ENCODE measurements at places on chromosomes 6 and 20. TPM values are rescaled to one million over a fixed set of nuclear protein-coding genes. Genes with fewer than 3 reads are reported as not detected.

DNA sequence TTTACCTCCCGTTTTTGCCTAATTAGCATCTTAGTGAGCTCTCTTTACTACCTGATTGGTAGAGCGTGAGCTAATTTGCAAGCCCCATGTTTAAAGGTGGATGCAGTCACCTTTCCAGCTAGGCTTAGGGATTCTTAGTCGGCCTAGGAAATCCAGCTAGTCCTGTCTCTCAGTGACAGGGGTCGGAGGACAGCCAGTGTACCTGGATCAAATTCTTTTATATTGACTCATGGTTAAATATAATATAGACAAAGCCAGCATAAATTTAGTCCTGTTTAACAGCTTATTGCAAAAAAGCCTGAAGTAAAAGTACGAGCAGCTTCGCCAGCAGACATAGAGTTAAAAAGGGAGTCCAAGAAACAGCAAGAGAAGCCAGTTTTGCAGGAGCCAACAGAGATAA lies 12.2 kb upstream of the GSTA3 start:
- no peak overlapping the region for H3K4me3 ChIP-seq
- H3K36me3 ChIP-seq, result no peaks in the 10 kb centered on the region
- DNase-seq, result no peak
- H3K27me3 ChIP-seq, result no peaks in the 10 kb centered on the region
- peaks cover 7% of the 10 kb centered on the region for H3K4me1 ChIP-seq

- peaks cover 41% of the 10 kb centered on the region for H3K36me3 ChIP-seq
- no peak for DNase-seq
- H3K27ac ChIP-seq, result peak overlapping the region; percentile 97
- peaks cover 71% of the 10 kb centered on the region for H3K4me1 ChIP-seq
- H3K4me3 ChIP-seq, result peak overlapping the region; percentile 87
Measured at GRCh38 chr20:59004763-59005522, 2.1 kb downstream of the CTSZ start.

GRCh38 chr20:44459271-44459670 lies 16.4 kb upstream of the TTPAL start:
- no peaks in the 10 kb centered on the region for H3K27me3 ChIP-seq
- no peak overlapping the region for H3K4me3 ChIP-seq
- H3K27ac ChIP-seq, result no peak overlapping the region
- DNase-seq, result no peak

GRCh38 chr6:21738180-21739094 lies 144.9 kb downstream of the SOX4 start:
- no peaks in the 10 kb centered on the region for H3K4me1 ChIP-seq
- no peaks in the 10 kb centered on the region for H3K27me3 ChIP-seq
- no peak overlapping the region for H3K4me3 ChIP-seq
- H3K36me3 ChIP-seq, result no peaks in the 10 kb centered on the region
- peak overlapping the region; percentile 6 for H3K27ac ChIP-seq
- no peak for DNase-seq

- peaks cover 16% of the 10 kb centered on the region for H3K4me1 ChIP-seq
- H3K27ac ChIP-seq, result peak overlapping the region; percentile 75
- peak overlapping the region; percentile 24 for H3K4me3 ChIP-seq
- no peaks in the 10 kb centered on the region for H3K36me3 ChIP-seq
Measured at GRCh38 chr6:36131511-36132245, 1.4 kb downstream of the MAPK13 start.

DNA sequence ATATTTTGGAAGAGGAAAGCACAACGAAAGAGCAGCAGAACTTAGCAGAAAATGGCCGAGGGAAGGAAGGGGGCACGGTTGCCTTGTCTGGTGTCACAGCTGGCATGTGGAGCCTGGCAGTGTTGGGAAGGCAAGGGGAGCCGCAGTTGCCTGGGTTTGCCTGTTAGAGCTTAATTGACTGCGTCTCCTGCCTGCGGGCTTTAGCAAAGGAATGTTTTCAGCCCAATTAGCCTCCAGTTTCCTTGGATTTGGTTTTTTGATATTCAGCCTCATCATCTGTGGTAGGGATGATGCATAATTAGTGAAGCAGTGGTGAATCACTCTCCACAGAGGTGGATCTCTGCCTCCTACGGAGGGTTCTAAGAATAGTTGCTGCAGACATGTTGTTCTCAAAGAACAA lies 832.6 kb downstream of the QKI start:
- DNase-seq, result no peak
- H3K36me3 ChIP-seq, result no peaks in the 10 kb centered on the region
- H3K4me3 ChIP-seq, result no peak overlapping the region
- no peak overlapping the region for H3K27ac ChIP-seq

DNA sequence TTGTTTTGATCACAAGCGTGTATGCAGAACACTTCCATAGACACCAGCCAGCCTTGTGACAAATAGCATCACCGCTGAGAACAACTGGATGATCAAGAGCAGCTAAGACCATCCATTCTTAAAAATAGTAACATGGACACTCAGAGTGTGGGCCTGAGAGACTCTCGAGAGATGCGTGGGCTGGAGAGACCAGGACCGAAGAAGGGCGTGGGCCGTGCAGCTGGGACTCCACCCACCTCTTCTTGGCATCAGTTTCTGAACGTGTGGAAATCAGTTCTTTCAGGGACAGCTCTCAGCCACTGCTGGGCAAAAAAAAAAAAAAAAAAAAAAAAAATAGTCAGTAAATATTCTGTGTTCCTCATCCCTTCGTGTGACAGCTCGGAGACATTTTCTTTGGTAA lies 314.5 kb upstream of the CDH4 start:
- no peaks in the 10 kb centered on the region for H3K4me1 ChIP-seq
- H3K27ac ChIP-seq, result no peak overlapping the region

DNA sequence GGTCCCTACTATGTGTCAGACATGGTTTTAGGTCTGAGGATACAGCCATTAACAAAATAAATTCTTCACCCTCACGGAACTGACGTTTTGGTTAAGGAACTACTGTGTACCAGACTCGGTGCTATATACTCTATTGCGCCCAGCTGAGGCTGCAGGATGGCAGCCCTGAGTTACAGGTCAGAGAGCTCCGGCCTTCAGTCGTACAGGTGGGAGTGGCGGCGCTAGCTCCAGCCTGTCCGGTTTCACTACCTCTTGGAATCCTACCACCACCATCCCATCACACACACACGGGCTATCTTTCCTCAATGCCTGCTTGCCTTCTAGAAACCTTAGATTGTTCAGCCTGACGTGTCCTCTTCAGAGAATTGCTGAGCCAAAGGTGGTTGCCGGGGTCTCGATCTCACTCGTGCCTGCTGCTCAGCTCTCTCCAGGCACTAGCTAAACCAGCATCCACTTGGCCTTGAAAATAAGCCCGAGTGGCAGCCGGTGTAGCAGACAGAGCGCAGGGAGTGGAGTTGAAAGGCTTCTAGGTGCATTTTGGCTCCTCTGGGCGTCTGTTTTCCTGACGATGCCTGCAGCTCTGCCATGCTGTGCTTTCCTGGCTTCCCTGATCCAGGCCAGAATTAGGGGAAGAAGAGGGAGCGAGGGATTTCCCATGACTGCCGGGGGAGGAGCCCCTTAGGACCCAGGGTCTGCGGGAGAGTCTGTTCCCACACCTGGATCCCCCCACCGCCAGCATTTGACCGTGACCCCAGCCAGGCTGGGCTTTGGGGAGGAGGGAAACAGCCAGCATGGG lies 1.1 kb upstream of the TCF15 start:
- DNase-seq, result no peak
- H3K27ac ChIP-seq, result peak overlapping the region; percentile 48
- H3K36me3 ChIP-seq, result no peaks in the 10 kb centered on the region
- peaks cover 9% of the 10 kb centered on the region for H3K4me1 ChIP-seq
- no peak overlapping the region for H3K4me3 ChIP-seq

GRCh38 chr6:158645064-158646022 lies 800 bp upstream of the DYNLT1 start:
- peaks cover 76% of the 10 kb centered on the region for H3K4me1 ChIP-seq
- H3K4me3 ChIP-seq, result peak overlapping the region; percentile 81
- DNase-seq, result no peak
- H3K27me3 ChIP-seq, result no peaks in the 10 kb centered on the region
- peak overlapping the region; percentile 98 for H3K27ac ChIP-seq
- H3K36me3 ChIP-seq, result peaks cover 5% of the 10 kb centered on the region

GRCh38 chr6:105226598-105227294 lies 46.9 kb upstream of the POPDC3 start:
- H3K27ac ChIP-seq, result no peak overlapping the region
- no peaks in the 10 kb centered on the region for H3K27me3 ChIP-seq
- no peak for DNase-seq
- no peaks in the 10 kb centered on the region for H3K36me3 ChIP-seq
- no peak overlapping the region for H3K4me3 ChIP-seq

DNA sequence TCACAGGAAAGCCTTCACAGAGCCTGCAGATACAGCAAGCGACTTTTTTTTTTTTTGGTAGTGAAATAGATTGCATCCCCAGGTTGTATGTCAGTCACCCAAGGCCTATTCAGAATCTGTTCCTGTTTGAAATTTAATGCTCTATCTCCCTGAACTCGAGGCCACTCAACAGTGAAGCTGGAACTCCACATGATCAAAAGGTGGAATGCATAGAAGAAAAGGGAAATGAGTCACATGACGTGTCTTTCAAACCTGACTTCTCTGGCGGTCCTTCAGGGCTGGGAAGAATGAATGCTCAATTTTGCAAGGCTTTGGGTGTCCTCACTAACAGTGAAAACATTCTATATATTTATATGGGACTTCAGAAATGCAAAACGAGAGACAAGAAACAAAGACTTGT lies 88.4 kb upstream of the B3GAT2 start:
- no peaks in the 10 kb centered on the region for H3K36me3 ChIP-seq
- no peak for DNase-seq
- H3K4me1 ChIP-seq, result no peaks in the 10 kb centered on the region
- H3K27me3 ChIP-seq, result no peaks in the 10 kb centered on the region
- no peak overlapping the region for H3K4me3 ChIP-seq

Gene PRICKLE4
- 7.9 TPM for total RNA-seq

Gene MMP24OS
- total RNA-seq, result 109 TPM

All from left lung (tissue), 14 donors.